ENCODE measurements at places on chromosomes 1 and 21.

DNA sequence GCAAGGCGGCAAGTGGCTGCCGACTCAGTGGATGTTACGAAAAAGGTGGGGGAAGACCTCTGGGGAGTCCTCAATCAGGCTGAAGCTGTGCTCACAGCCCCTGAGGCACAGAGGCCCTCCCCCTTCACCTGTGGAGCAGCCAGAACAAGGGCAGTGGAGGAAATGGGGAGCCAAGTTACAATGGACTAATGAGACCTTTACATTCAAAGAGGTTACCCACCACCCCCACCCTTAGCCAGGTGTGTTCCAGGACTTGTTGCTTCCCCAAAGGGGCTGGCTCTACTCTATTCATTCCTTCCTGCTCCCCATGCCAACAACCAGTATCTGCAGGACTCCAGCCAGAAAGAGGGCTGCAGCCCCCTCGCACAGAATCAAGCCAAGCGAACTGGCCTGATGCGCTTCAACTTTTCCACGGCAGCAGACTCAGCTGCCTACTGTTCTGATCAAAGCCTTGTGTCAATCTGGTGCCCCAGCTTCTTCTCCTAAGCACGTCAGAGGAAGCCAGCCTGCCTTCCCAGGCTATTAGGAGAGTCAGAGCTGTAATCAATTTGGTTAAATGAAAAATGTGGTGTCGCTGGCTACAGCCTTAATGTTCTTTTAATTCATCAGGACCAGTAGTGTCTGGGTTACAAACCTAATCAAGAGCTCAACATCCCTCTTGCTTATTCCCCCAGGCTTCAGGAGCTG is 1.8 kb upstream of the SYT2 start:
- no peak for DNase-seq

GRCh38 chr1:155049651-155050559 is 1.2 kb upstream of the ADAM15 start:
- peak; percentile 39 for DNase-seq

- no peak for DNase-seq
Measured at GRCh38 chr1:157512036-157512969, 40.0 kb downstream of the FCRL5 start.

DNA sequence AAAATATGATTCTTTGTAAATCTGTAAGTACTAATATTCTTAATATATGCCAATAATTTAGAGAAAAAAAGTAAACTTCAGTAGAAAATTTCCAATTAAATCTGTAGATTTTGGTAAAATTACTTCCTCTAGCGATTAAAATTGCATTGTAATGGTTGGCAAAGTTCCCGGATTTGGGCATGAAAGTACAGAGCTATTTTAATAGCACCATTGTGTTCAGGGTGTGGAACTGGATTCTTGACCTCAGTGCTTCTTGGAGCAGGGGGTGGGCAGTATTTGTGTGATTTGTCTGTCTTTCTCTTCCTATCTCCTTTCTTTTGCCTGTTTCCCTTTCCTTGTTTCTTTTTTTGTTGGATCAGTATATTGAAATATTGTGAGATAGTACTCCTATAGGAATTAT is 72.1 kb downstream of the DNM3 start:
- peak; percentile 69 for DNase-seq

GRCh38 chr1:27522432-27523336 is 32.7 kb upstream of the WASF2 start:
- DNase-seq, result no peak

DNA sequence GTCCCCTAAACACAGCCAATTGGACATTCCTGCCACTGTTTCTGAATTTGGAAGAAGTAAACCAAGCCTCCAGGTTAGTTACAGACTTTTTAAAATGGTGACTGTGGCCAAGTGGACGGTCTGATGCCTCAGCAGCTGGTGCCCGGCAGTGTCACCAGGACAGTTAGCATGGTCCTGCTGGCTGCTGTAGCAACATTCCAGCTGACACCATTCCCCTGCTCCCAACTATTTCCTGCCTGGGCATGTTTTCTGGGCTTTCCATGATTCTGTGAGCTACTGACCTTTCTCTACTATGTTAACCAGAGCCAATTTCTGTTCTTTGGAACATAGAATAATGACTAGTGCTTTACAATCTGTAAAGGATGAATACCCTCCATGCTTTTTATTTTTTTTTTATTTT is 95.0 kb downstream of the TLR5 start:
- no peak for DNase-seq

GRCh38 chr21:38813547-38813946 is 7.8 kb downstream of the ETS2 start:
- peak; percentile 62 for DNase-seq

GRCh38 chr1:51986718-51987117 is 3.8 kb downstream of the RAB3B start:
- peak; percentile 78 for DNase-seq

GRCh38 chr1:211332830-211333229 is 6.2 kb downstream of the TRAF5 start:
- DNase-seq, result no peak

DNA sequence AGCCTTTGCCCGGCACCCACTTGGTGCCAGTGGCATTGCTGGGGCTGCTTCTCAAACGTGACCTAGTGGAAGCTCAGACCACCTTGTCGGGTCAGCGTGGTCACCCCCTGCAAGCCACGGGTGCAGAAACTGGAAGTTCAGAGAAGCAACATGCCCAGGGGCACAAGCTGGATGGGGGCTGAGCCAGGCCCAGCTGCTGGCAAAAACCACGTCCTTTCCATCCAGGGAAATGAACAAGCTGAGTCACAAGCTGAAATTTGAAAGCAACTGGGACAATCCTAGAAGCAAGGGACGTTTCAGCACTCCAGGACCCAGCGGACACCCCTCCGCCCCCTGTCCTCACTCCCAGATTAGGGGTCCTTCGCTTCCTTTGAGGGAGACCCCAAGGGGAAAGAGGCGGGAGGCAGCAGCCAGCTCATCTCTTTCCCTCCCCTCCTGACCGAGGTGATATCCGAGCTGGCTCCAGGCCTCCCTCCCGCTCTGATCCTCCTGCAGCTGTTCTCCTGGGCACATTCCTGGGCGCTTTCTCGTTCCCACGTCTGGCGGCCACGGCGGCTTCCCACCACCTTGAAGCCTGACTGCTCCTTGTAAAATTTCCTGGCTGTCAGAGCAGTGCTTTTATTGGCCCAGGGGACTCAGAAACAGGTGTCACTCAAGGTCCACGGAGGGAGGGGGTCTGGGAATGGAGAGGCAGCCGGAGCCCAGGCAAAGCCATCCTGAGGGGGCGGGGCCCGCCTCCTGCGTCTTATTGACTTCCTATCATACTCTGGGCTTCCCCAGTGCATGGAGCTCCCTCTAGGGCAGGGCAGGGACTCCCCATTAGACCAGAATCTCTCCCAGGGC is 62.8 kb downstream of the PAX7 start:
- no peak for DNase-seq

GRCh38 chr1:206686478-206687249 is 2.0 kb downstream of the MAPKAPK2 start:
- no peak for DNase-seq

DNA sequence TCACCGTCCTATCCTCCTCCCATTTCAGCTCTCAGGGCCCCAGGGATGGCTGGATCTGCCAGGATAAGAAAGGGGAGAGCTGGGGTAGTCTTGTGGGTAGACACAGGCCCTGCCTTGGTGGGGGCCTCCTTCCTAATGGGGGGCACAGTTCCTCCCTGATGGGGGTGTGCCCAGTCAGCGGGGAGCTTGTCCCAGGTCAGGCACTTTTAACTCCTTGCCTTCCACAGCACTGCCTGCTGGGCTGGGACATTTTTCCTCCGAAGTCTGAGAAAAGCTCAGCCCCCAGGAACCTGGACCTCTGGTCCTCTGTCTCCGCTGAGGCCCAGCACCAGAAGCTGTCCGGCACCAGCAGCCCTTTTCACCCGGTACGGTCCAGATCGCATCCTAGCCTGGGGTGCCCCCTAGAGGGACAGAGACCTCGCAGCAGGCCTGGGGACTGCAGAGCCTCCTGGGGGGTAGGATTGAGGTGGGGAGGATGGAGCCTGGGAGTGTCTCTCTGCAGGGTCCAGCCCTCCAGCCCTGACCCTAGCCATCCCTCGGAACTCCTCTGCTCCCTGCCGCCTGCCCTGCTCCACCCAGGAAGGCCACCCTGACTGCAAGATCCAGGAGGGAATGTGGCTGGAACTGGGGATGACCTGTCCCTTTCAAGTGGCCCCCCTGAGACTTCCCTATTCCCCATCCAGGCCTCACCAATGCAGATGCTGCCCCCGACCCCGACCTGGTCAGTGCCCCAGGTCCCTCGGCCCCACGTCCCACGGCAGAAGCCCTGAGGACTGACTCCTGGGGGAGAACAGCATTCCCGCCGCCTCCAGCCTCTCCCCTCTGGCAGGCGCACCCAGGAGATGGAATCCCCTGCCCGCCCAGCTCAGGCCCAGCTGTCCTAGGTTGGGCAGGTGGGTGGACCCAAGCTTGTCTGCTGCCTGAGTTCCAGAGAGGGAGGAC is 12.0 kb downstream of the MIIP start:
- peak; percentile 35 for DNase-seq

Data from A673 (cell line).